ENCODE measurements at places on chromosomes 5 and 9. TPM values are rescaled to one million over a fixed set of nuclear protein-coding genes. Genes with fewer than 3 reads are reported as not detected.

GRCh38 chr5:84821924-84822323, 437.2 kb upstream of the EDIL3 start:
- no peak for DNase-seq

DNA sequence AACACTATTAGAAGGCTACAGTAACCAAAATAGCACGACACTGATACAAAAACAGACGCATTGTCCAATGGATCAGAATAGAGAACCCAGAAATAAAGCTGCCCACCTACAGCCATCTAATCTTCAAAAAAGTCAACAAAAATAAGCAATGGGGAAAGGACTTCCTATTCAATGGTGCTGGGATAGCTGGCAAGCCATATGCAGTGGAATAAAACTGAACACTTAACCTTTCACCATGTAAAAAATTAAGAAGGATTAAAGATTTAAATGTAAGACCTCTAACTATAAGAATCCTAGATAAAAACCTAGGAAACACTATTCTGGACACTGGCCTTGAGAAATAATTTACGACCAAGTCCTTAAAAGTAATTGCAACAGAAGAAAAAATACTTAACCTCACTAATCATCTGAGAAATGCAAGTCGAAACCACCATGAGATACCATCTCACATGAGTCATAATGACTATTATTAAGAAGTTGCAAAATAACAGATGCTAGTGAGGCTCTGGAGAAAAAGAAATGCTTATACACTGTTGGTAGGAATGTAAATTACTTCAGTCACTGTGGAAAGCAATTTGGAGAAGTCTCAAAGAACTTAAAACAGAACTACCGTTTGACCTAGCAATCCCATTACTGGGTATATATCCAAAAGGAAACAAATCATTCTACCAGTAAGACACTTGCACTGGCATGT, 203.3 kb upstream of the CDH9 start:
- no peak for DNase-seq

DNA sequence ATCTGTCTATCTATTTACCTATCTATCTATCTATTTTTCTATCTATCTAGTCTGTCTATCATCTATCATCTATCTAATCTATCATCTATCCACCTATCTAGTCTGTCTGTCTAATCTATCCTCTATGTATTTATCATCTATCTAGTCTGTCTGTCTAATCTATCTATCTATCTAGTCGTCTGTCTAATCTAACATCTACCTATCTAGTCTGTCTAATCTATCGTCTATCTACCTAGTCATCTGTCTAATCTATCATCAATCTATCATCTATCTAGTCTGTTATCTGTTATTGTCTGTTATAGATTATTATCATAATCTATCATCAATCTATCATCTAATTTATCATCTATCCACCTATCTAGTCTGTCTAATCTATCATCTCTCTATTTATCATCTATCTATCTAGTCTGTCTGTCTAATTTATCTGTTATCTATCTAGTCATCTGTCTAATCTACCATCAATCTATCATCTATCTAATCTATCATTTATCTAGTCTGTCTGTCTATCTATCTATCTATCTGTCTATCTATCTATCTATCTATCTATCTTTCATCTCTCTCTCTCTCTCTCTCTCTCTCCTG, 80.2 kb upstream of the ZNF618 start:
- no peak for DNase-seq

GRCh38 chr5:41842777-41843176, 27.4 kb downstream of the OXCT1 start:
- DNase-seq, result no peak

- no peak for DNase-seq
Observed at GRCh38 chr5:156981481-156981880, 18.5 kb upstream of the TIMD4 start.

DNA sequence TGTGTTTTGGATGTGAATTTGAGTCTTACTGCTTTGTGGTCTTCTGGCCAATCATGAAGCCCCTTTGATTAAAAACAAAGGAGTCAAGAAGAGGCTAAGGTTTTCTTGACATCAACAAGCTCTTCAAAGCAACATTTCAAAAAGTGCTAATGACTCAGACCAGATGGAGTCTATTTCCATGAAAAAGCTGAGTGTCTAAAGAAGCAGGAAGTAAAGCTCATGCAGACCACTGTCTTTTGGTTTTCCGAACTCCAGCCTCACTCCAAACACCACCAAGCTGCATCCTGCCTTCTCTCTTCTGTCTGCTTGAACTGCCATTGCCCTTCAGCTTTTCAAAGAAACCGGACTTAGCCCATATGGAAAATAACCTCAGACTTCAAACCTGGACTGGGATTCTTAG, 115.2 kb downstream of the PRDM6 start:
- DNase-seq, result no peak

DNA sequence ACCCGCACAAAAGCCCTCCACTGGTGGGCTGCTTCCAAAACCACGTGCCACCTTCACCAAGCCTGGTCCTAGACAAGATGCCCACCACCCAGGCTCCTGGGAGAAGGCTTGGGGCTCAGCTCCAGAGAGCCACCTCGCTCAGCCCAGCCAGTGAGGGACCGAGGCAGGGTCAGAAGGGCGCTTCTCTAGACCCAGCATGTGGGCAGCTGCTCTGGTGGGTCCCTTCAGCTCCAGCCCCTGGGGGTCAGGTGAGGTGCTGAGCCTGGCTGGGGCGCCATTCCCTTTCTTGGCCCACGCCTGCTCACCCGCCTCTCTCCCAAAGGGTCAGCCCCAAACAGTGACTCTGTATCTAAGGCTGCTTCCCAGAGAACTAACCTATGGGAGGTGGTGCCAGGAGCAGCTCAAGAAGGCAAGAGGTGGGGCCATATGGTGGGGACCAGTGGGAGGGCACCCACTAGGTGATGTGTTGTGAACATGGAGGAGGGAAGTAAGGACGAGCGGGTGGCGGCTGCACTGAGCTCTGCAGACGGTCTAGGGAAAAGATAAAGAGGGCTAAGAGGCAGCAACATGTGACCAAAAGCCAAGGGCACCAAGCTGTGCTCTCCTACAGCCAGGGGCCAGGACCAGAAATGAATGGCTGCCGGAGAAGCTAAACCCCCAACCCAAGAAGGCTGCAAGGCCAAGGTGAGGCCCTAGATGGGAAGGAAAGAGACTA, 79.3 kb downstream of the CAMSAP1 start:
- no peak for DNase-seq

DNA sequence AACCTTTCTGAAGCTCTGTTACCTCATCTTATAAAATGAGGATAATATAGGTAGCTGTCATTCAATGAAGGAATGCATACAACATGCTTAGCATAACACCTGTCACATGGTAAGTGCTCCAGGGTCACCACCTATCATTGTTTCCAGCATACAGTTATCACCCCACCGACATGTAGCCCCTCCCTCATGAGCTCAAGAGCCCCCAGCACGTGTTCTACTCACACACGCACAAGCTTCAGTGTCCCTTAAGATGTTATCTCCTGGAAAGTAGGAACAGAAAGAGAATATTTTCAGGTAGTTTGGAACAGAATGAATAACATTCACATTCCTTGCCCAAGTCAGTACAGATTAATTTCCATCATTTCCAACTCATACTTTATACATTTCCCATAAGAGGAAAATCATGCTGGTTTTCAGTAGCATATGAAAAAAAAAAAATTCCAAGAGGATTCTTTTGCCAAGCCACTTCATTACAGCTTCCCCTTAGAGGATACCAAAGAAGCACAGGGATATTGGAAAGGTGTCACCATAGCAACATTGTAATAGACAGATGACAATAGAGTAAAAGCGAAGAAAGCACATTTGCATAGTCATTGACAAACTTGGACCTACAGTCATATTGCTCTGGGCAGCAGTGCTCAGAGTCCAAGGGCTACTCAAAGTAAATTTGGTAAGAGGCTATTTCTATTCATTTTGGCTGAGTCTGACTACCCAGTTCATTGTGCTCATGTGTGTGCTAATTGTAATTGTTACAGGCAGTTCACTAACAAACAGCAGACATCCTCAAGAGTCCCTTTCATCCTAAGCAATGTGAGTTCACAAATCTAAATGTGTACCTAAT, 1.5 kb upstream of the MOB3B start:
- DNase-seq, result no peak

- DNase-seq, result no peak
Observed at GRCh38 chr5:3143382-3143781, 391.9 kb upstream of the IRX2 start.

- DNase-seq, result no peak
Observed at GRCh38 chr9:122251351-122251750, 13.3 kb downstream of the RBM18 start.

DNA sequence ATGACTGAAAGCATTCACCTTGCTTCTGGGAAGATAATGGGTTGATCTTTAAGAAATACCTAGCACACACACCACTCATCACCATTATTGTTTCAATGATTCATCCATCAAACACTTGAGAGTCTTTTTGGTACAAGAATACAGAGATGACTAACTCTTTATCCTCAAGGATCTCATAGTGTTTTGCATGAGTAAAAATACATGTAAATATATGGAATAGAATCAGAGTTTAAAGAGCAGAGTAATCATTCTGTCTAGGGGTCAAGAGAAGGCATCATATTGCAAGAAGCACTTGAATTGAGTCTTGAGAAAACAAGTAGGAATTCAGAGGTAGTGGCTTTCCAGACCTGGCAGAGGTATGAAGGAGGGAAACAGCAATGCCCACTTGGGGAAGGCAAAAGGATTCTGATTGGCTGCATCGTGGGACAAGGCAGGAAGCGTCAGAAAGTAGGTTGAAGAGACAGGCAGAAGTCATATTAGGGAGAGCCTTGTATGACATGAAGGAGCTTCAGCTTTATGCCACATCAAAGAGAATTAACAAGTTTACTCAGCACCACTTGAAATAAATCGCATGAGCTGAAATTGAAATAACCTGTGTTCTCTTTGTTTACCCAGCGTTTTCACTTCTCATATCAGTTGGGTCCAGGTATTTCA, 542.5 kb downstream of the TLE1 start:
- DNase-seq, result no peak

DNA sequence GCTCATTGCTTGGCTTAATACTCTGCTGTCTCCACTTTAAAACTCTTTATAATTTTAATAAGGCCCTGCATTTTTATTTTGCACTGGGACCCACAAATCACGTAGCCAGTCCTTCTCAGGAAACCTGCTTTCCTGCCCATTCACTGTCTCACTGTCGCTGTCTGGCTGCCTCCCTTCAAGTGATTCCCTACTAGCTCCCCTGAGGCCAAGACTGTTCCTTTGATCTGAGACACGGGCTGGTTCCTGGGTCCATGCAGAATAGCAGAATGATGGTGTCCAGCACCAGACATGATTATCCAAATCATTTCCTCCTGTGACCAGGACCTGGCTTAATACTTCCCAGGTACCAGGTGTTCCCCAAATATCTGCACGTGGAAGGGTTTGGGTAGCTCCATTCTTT, 597.1 kb upstream of the KLF4 start:
- no peak for DNase-seq

- DNase-seq, result no peak
Observed at GRCh38 chr9:115104908-115105307, 13.0 kb downstream of the TNC start.

DNA sequence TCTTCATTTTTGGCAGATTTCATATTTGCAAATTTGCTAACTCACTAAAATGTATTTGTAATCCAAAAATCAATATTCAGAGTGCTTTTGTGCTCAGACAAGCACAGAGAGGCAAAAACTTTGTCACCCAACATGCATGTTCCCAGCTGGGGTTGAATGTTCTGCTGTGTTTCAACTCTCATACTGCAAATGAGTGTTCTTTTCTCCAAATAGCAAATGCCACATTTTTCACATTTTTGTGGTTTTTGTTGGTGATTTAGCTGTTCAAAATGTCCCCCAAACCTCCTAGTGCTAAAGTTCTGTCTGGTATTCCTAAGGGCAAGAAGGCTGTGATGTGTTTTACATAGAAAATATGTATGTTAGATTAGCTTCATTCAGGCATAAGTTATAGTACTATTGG, 87.3 kb upstream of the PCSK5 start:
- DNase-seq, result no peak

DNA sequence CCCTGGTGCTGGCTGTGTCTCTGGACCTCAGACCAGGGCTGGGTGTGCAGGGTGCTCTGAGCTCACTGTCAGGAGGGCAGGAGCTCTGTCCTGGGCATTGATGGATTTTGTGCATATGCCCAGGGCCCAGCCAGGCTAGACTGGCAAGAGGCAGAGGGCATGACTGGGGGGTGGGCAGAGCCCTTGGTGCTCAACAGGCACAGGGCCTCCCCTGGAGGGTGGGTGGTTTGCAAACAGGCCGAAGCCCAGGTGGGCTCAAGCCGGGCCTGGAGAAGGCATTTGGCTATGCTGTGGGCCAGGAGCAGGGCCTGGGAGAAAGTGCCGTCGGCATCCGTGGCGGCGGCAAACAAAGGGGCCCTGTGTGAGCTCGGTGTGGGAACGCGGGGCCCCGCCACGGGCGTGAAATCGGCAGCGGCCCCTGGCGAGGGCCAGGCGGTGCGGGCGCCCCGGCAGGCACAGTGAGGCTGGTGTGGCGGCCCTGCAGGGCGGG, 1.9 kb upstream of the NRARP start:
- DNase-seq, result peak; percentile 85

- DNase-seq, result no peak
Observed at GRCh38 chr9:32423371-32423770, 38.9 kb downstream of the ACO1 start.

GRCh38 chr5:143121135-143121475, 282.4 kb downstream of the NR3C1 start:
- no peak for DNase-seq

DNA sequence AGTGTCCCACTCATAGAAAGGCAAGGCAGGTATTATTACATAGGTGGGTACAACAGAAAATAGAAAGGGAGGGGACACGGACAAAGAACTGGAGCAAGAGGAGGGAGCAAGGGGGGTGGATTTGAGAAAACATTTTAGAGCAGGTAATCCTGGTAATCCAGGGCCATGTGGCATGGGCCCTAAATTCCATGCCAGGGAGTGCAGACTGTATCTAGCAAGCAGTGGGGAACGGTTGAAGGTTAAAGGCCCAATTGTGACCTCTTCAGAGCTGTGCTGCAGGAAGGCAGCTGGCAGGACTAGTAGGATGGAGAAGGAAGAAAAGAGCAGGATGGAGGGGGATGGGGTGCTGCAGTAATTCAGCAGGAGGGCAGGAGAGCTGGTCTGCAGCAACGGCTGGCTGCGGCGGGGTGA, 75.2 kb downstream of the PDE6A start:
- DNase-seq, result no peak

DNA sequence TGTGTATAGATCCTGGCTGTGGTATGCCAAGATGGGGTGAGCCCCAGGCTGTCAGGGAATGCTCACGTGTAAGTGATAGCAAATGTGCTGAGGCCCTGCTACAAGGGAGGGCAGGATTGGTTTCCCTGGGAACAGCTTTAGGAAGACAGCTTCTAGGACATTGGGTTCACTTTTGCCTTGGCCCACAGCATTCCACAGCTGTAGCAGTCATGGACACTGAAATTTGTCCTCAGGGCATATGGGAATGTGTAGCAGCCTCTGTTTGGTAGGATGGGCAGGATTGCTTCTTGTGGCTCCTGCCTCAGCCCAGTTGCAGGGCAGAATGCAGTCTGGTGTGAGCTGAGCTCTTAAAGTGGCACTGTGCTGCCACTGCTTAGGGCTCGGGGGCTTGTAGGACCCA, 1061.7 kb upstream of the WWC1 start:
- DNase-seq, result no peak

The SOX30 gene
- total RNA-seq, result not detected

The TRIM41 gene
- total RNA-seq, result 75.4 TPM

The NIPAL4 gene
- not detected for total RNA-seq

The PTPDC1 gene
- total RNA-seq, result 9.0 TPM

The DMRT3 gene
- total RNA-seq, result not detected

The SLC4A9 gene
- total RNA-seq, result 0.17 TPM

The SIT1 gene
- 3.0 TPM for total RNA-seq

The FRMD3 gene
- 7.3 TPM for total RNA-seq

The IFNA2 gene
- not detected for total RNA-seq

The TMEM171 gene
- total RNA-seq, result not detected

The LCN15 gene
- not detected for total RNA-seq
